Liver (tissue), 10 donors: ENCODE measurements at places on chromosomes 2 and 18. TPM values are rescaled to one million over a fixed set of nuclear protein-coding genes. Genes with fewer than 3 reads are reported as not detected.

- no peak for DNase-seq
Measured at GRCh38 chr2:230762317-230762896, 49.8 kb downstream of the CAB39 start.

SMAD4 gene
- total RNA-seq, result 38.3 TPM

FOXD4L1 gene
- total RNA-seq, result 2.5 TPM

DNA sequence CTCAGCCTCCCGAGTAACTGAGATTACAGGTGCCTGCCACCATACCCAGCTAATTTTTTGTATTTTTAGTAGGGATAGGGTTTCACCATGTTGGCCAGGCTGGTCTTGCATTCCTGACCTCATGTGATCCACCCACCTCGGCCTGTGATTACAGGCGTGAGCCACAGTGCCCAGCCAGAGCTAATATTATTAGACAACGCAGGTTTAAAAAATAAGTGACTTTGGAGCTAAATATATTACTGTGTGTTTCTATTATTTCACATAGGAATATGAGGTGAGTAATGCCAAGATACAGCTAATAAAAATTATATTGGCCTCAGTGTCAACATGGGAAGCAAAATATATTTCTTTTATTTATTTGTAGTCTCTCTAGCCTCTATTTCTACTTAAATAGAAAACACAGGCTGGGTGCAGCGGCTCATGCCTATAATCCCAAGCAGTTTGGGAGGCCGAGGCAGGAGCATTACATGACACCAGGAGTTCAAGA, 120.2 kb downstream of the C2orf74 start:
- no peak for DNase-seq

- DNase-seq, result no peak
Measured at GRCh38 chr18:45567123-45567522, 48.2 kb upstream of the SLC14A2 start.

CD207 gene
- total RNA-seq, result not detected

SERPINB7 gene
- not detected for total RNA-seq

GRCh38 chr18:75244351-75245313, 34.0 kb downstream of the TSHZ1 start:
- no peak for DNase-seq

DNA sequence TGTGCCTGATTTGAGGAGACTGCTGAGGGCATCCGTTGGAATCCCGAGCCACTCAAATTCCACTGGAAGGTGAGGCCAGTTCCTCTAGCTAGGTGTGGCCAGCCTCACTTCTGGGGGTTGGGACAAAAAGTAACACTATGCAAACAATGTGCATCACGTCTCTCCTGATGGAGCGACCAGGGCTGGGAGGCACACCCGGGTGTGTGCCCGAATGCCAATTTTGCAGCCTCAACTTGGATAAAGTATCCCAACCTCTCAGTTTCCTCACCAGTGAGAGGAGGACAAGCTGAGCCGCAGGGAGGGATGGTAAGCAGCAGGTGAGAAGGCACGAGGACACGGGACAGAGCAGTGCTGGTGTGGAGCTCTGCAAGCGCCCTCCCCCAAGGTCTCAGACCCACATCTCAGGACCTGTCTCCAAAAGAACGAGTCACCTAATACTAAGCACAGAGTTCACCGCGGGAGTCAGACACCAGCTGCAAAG, 218.3 kb downstream of the HAUS1 start:
- DNase-seq, result no peak

RAPGEF4 gene
- total RNA-seq, result 1.5 TPM

DNA sequence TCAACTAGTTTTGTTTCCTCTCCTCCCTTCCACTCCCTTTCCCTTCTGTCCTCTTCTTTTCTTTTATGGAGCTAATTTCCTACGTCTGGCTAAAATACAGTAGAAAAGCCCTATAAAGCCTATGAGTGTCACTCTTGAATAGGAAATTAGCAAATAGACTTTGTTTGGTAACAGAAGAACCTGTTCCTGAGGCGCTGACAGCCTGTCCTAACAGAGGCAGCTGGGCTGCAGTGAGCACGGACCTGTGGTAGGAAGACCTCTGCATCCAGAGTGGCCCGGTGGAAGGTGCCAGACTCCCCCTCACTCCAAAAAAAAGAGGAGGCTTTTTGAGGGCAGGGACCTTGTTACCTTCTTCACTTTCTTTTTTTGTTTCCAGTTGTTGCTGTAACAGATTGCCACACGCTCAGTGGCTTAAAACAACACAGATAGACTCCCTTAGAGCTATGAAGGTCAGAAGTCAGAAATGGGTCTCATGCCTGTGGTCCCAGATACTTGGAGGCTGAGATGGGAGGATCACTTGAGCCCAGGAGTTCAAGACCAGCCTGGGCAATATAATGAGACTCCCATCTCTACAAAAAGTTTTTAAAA, 81.2 kb upstream of the TXNDC2 start:
- no peak for DNase-seq

DNA sequence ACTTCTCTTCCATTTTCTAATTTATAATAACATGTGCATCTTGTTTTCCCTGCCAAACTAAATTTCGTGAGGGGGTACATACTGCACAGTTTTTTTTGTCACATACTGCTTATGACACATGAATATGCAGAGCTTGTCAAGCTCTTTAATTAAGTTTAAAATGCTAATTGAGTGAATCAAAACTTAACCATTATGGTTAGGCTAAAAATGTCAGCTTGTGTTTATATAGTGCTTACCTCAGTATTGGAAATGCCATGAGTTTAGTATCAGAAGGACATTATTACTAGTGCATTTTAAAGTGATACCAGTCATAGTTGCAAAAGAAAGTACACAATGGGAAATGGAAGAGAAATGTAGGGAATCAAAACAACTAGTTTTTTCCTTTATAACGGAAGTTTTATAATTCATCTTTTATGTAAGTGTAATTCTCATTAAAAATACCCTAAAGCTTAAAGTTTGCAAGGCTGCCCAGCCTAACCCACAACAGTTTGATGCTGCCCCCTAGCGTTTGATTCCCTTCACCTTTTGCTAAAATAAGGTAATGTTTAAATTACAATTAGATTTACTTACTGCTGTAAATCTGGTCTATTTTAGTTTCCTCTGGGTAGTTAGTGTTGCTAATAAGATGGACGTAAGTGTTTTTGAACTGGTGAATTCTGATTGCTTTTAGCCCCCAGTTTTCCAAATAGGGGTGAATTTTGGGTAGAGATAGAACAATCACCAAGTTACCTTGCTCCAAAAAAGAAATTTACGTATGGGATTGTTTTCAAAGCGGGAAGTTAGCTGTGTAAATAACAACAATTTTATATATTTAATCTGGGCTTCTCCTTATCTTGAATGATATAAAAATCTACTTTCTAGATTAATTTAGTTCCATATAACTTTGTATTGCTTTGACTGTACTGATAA, 3.2 kb downstream of the SLC39A10 start:
- peak; percentile 80 for DNase-seq

DNA sequence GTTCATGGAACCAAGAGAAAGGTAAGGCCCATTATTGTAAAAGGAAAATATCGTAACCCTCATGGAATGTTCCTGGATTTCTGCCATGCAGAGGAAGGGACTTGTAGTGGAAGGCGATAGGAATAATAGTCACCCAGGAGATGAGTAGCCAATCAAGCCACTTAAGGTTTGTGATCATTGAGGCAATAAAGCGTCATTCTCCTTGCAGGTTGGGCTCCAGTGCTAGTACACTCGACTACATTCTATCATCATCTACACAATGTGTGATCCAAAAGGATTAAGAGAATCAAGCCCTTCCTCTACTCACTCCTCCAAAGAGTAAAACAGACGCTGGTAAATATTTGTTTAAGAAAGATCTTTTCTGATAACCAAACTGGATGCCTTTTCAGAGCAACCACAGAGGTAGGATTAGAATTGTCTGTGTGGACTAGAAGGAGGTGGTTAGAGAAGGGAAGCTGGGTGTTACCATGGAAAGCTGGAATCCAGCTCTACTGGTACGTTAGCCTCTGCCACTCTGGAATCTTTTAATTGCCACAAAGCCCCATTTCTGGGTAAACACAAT, 245.7 kb downstream of the IKZF2 start:
- no peak for DNase-seq

DNA sequence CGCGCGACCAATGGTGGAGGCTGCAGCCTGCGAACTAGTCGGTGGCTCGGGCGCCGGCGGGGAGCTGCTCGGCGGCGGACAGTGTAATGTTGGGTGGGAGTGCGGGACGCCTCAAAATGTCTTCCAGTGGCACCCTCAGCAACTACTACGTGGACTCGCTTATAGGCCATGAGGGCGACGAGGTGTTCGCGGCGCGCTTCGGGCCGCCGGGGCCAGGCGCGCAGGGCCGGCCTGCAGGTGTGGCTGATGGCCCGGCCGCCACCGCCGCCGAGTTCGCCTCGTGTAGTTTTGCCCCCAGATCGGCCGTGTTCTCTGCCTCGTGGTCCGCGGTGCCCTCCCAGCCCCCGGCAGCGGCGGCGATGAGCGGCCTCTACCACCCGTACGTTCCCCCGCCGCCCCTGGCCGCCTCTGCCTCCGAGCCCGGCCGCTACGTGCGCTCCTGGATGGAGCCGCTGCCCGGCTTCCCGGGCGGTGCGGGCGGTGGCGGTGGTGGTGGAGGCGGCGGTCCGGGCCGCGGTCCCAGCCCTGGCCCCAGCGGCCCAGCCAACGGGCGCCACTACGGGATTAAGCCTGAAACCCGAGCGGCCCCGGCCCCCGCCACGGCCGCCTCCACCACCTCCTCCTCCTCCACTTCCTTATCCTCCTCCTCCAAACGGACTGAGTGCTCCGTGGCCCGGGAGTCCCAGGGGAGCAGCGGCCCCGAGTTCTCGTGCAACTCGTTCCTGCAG, at the start of gene HOXD9:
HOXD9 (plus strand) TSS at position 37 of the 728 bp plus-strand sequence; CDS start at position 87, 50 bp downstream.
- DNase-seq, result no peak
